ENCODE measurements at places on chromosomes 16 and 17.

DNA sequence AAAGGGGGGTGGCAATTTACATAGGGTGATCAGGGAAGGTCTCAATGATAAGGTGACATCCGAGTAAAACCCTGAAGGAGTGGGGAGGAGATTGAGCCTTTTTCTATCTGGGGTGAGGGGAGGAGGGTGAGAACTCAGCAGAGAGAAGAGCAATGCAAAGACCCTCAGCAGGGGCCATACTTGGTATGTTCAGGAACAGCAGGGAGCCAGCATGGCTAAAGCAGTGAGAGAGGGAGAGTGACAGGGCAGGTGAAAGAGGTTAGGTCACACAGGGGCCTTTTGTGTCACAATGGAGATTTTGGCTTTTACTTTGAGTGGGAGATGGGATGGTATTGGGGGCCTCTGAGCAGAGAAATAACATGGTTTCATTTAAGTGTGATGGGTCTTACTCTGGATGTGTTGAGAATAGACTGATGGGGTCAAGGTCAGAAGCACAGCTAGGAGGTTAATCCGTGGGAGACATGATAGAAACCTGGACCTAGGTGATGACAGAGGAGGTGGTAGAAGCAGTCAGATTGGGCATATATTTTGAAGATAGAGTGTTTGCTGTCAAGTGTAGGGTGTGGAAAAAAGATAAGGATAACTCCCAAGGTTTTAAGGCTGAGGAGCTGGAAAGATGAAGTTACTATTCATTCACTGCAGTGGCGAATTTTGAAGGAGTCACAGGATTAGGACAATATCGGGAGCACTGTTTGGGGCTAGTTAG lies 6.2 kb downstream of the SP2 start:
- DNase-seq = no peak
- H3K27me3 ChIP-seq = no peaks in the 10 kb centered on the region
- H3K36me3 ChIP-seq = peaks cover 12% of the 10 kb centered on the region
- H3K4me3 ChIP-seq = no peak overlapping the region
- no peak overlapping the region for H3K27ac ChIP-seq
- H3K4me1 ChIP-seq = peaks cover 1% of the 10 kb centered on the region

DNA sequence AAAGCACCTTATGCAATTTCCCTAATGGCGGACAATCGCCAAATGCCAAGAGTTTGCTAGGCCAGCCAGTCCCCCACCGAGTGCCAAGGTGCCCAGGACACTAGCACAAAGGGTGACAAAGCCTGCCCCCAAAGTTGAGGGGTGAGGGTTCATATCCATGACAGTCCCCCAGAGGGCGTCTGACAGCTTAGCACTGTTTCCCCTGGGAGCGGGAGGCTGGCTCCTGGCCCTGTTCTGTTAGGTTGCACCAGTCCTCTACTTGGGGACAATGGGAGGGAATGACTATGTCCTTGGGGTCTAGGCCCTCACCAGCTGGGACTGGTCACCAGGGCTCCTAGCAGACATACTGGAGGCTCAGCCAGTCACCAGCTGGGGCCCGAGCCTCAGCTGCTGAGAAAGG lies 66.9 kb downstream of the MYO18A start:
- DNase-seq = no peak
- H3K4me1 ChIP-seq = no peaks in the 10 kb centered on the region
- no peak overlapping the region for H3K27ac ChIP-seq
- H3K36me3 ChIP-seq = peaks cover 76% of the 10 kb centered on the region
- no peak overlapping the region for H3K4me3 ChIP-seq

DNA sequence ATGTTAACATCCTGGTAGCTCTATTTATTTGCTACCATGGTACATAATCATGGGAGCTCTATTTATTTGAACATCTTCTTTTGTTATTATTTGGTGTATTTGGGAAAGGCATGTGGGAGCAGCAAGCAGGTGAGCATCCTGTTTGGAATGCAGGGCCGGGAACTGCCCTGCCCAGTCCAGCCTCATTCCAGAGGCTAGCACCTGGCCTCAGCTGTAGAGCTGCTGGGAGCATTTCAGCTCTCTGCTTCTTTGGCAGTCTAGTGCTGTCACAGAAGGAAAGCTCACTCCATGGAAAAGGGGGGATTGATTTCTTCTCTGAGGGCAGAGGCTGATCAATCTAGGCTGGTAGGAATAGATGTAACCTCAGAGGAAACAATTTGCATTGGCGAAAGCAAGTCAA lies 112.5 kb downstream of the WWOX start:
- no peak overlapping the region for H3K27ac ChIP-seq
- H3K36me3 ChIP-seq = no peaks in the 10 kb centered on the region
- no peak overlapping the region for H3K4me3 ChIP-seq
- no peaks in the 10 kb centered on the region for H3K4me1 ChIP-seq
- DNase-seq = no peak
- no peaks in the 10 kb centered on the region for H3K27me3 ChIP-seq

GRCh38 chr16:55628306-55628968 lies 27.4 kb upstream of the SLC6A2 start:
- no peaks in the 10 kb centered on the region for H3K4me1 ChIP-seq
- no peaks in the 10 kb centered on the region for H3K27me3 ChIP-seq
- H3K27ac ChIP-seq = no peak overlapping the region
- no peaks in the 10 kb centered on the region for H3K36me3 ChIP-seq

DNA sequence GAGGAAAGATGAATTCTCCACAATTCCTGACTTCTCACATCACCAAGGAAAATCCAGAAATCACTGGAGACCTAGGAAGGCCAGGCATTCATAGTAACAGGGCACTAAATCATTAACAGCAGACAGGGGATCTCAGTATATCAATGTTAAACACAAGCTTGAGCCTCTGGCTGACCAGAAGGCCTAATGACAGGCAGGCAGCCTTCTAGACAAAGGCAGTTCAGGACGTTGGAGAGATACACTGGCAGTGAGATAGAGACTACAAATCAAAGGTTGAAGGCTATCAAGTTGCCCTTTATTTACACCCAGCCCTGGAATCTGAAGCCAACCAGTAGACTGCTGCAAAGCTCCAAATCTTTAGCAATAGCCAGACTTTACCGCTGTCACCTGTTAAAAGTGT lies 422.8 kb upstream of the CCL2 start:
- no peak for DNase-seq
- no peak overlapping the region for H3K4me3 ChIP-seq
- no peak overlapping the region for H3K27ac ChIP-seq
- no peaks in the 10 kb centered on the region for H3K4me1 ChIP-seq
- H3K27me3 ChIP-seq = peaks cover 4% of the 10 kb centered on the region

DNA sequence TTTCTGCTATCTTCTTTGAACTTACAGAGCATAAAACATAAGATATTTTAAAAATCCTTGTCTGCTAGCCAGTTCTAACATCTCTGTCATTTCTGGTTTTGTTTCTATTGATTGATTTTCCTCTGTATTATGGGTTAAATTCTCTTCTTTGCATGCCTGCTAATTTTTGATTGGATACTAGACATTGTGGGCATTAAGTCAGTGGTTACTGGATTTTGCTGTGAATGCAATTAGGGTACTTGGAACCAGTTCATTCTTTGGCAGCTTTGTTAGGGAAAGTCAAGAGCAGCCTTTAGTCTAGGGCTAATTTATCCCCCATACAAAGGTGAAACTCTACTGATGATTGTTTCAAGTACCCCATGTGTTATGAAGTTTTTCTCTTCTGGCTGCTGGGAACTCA lies 127.0 kb upstream of the NACA2 start:
- no peaks in the 10 kb centered on the region for H3K4me1 ChIP-seq
- no peak overlapping the region for H3K4me3 ChIP-seq
- no peaks in the 10 kb centered on the region for H3K36me3 ChIP-seq
- DNase-seq = no peak
- no peaks in the 10 kb centered on the region for H3K27me3 ChIP-seq

DNA sequence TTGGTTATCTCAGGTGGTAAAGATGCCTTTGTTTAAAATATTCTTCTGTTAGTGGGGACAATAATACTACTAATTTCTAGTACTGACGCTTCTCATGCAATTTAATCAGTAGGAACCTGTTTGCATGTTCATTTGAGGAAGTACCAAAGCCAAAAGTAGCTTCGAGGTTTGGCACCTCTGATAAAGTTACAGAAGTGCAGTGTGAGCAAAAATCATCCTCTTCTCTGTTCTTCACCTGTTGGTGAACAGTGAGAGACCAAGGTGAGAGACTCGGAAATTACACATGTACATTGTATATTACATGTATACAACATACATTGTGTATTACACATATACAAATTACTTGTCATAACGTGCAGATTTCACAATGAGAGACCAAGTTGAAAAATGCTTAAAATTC lies 404.6 kb downstream of the MAF start:
- H3K27ac ChIP-seq = no peak overlapping the region
- no peaks in the 10 kb centered on the region for H3K4me1 ChIP-seq
- H3K36me3 ChIP-seq = no peaks in the 10 kb centered on the region
- DNase-seq = no peak
- H3K27me3 ChIP-seq = no peaks in the 10 kb centered on the region

Data from large intestine (tissue), 12 donors.